ENCODE measurements at places on chromosomes 1 and 21.

GRCh38 chr1:41648844-41649243, 164.4 kb upstream of the EDN2 start:
- DNase-seq, result no peak

DNA sequence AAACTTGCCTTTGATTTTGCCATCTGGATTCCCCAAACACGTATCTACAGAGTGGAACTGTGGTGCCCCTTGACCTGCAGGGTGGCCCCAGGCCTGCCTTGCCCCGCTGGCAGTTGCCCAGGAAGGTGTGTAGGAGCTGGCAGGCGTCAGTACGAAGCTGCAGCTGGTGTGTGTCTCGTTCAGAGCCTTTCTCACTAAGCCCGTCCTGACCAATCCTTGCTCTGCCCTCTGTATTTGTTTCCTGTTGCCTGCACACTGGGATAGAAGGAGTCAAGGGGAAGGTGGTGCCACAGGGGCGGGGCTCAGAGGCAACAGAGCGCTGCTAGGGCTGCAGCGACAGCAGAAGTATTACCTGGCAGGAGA, 5.2 kb upstream of the VSIG8 start:
- no peak for DNase-seq

DNA sequence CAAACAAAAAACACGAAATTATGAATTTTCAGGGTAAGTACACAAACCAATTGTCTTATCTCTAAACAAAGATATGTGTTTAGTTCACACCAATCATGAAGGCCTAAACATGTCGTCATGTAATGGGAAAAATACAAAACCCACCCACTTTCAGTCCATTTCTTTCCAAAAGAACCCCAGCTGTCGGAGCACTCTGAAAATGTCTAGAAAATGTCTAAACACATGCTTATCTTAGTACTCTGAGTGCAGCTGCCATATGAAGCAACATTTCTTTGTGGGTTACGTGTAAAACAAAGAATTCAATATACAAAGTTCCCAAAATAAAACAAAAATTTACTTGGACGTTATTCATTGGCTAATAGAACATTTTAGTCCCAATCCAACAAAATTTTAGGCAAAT, 22.7 kb downstream of the SERBP1 start:
- no peak for DNase-seq

GRCh38 chr1:218867066-218867465, 306.6 kb upstream of the LYPLAL1 start:
- DNase-seq, result no peak

DNA sequence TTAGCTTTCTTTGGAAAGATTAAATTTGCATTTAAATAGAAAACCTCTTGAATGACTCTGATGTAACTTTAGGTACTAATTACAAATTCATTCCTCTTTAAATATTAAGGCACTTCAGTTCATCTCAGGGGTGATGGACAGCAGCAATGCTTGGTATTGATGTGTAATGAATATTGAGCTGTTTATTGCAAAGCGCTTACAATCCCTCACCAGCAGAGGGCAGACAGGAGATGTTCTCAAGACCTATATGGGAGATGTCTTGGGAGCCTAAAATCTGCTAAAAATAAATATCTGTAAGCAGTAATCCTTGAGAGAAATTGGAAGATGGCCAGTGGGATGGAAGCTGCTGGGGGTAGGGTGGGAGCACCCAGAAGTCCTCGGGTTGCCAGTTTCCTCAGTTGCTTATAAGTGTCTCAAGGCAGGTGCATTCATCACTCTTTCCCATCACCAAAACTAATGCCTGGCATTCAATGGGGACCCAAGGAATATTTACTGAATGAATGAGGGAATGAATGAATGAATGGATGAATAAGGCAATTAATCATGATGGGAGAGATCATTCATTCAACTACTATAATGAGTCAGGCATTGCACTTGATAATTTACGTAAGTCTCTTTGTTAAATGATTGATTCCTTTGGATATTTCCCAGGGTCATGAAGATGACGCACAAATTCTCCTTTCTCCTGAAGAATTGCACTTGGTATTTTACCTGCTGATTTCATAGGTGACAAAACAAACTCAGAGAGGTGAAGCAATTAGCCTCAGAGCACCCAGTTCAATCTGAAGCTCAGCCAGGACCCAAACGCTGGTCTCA, 2.3 kb downstream of the KLHDC8A start:
- no peak for DNase-seq

- no peak for DNase-seq
These were observed 9.9 kb downstream of the CHRNB2 start for GRCh38 chr1:154577346-154578057.

DNA sequence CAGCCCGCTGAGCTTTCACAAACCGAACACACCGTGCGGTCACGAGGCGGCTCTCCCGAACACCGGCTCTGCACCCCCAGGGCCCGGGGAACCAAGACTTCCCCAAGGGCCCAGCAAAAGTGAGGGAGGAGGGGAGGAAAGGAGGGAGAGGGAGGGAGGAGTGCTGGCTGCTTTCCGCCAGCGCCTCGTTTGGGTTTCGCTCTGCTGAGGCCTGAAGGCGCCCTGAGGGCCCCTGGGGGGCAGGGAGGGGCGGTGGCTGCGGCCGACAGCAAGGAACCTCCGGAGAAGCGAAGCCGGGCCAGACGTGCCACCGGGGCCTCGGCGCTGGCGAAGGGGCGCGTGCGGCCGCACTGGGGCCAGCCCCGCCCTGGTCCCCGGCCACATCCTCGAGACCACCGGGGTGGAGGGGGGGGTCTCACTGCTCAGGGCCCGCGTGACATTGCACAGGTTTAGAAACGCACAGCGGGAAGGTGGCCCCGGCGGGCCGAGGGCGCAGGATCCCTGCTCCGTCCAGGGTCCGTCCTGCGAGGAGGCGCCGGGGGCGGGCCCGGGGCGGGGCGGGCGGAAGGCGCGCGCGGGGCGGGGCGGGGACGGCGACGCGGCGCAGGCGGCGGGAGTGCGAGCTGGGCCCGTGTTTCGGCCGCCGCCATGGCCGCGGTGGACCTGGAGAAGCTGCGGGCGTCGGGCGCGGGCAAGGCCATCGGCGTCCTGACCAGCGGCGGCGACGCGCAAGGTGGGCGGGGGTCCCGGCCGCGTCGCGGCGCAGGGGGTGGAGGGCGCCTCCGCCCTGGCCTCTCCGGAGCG, at the start of gene PFKL:
Gene PFKL (plus strand): TSS at position 596 of the 804 bp plus-strand sequence. CDS start 53 bp downstream, at position 649.
- DNase-seq, result peak; percentile 69

GRCh38 chr1:1434824-1435105, 725 bp upstream of the VWA1 start:
- no peak for DNase-seq

- DNase-seq, result no peak
These were observed 11.4 kb upstream of the PHLDA3 start for GRCh38 chr1:201480231-201481003.

GRCh38 chr1:111706921-111707320, 32.3 kb downstream of the INKA2 start:
- no peak for DNase-seq

DNA sequence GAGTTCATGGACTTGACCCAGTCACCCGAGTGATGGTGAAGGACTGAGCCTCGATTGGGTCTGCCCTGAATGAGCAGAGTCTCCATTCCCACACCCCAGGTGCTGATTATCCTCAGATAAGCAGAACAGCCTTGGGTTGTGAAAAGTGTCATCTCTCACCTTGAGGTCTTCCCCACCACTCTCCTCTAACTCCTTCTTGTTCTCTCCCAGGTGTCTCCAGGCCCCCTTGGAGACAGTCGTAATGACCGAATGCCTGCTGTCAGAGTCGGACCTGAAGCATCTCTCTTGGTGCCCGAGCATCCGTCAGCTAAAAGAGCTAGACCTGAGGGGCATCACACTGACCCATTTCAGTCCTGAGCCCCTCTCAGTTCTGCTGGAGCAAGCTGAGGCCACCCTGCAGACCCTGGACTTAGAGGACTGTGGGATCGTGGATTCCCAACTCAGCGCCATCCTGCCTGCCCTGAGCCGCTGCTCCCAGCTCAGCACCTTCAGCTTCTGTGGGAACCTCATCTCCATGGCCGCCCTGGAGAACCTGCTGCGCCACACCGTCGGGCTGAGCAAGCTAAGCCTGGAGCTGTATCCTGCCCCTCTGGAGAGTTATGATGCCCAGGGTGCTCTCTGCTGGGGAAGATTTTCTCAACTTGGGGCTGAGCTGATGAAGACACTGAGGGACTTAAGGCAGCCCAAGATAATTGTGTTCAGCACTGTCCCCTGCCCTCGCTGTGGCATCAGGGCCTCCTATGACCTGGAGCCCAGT, 3.4 kb downstream of the PRAMEF12 start:
- DNase-seq, result no peak

- no peak for DNase-seq
These were observed 125.9 kb downstream of the PTPRC start for GRCh38 chr1:198764748-198765147.

DNA sequence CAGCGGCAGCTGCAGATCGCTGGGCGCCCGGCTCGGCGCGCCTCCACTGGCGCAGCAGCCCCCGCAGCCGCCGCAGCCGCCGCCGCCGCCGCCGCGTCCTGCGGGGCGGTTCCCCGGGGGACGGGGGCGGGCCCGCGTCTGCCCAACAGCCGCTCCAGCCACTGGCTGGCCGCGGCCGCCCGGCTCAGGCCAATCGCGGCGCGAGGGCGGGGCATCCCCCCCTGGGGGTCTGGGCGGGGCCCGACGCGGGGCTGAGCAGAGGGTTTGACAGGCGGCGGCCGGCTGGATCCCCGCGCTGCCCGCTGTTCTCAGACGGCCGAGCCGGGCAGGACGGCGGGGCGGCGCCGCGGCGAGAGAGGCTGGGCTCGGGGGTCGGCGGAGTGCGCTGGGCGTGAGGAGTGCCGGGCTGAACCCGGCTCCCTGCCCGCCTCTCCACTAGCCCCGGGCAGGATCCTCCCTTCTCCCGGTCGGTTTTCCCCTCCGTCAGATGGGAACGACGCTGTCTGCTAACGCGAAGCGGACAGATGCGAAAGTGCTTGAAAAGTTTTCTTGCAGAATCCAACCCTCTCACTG, at the start of gene GLIS1:
Gene GLIS1 (minus strand): TSS at position 56 of the 573 bp plus-strand sequence. CDS start 1,100 bp downstream, outside the sequence.
- DNase-seq, result peak; percentile 80

DNA sequence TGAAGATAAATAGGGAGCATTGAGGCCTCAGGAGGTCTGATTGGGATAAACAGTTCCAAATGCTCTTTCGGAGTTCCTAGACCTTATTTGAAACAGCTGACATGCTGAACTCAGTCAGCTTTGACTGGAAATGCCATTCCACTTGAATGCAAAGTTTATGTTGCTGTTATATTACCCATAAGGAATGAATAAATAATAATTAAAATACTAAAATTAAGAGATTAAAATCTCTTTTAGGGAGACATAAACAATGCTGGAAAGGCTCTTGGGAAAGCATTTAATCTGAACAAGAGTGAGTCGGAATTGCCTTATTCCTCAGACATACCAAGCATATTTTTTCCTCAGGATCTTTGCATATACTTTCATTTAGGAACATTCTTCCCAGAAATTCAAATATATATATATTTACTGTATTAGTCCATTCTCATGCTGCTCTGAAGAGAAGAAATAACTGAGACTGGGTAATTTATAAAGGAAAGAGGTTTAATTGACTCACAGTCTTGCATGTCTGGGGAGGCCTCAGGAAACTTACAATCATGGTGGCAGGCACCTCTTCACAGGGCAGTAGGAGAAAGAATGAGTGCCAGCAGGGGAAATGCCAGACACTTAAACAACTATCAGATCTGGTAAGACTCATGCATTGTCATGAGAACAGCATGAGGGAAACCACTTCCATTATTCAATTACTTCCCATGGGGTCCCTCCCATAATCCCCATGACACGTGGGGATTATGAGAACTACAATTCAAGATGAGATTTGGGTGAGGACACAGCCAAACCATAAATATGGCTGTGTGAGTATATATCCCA, 318.2 kb upstream of the PLXNA2 start:
- no peak for DNase-seq

GRCh38 chr1:245790441-245790840, 635.7 kb downstream of the KIF26B start:
- DNase-seq, result no peak

DNA sequence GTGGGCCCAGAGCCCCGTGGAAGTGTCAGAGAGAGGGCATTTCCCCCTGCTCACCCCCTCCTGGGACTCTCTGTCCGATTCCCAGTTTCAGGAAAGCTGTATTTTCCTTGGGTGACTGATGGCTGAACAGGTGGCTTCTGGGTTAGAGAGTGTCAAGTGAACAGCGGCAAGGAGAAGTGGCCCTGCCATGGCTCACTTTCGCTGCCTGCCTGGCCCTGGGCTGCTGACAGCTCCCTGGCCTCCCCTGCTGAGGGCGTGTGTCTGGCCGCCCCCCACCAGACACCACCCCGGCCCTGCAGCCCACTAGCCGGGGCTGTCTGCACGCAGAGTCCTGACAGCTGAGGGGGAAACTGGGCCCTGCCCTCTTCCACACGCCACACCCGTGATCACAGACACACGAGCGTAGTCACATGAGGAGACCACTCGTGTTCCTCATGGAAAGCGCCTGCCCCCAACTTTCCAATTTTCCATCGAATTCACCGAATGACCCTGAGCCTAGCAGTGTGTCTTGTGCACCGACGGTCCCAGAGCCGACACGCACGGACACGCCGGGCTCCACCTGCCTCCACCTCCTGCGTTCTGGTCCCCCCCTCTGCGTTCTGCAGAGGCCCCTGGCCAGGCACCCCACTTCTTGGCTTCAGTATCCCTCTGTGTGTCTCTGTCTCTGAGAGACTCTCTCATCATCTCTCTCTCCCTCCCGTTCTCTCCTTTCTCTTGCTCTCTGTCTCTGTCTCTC, 60.6 kb upstream of the CASZ1 start:
- DNase-seq, result no peak

- no peak for DNase-seq
These were observed 3.1 kb downstream of the ACAP3 start for GRCh38 chr1:1304331-1305299.

- DNase-seq, result no peak
These were observed 17.6 kb downstream of the PGBD2 start for GRCh38 chr1:248923352-248924338.

DNA sequence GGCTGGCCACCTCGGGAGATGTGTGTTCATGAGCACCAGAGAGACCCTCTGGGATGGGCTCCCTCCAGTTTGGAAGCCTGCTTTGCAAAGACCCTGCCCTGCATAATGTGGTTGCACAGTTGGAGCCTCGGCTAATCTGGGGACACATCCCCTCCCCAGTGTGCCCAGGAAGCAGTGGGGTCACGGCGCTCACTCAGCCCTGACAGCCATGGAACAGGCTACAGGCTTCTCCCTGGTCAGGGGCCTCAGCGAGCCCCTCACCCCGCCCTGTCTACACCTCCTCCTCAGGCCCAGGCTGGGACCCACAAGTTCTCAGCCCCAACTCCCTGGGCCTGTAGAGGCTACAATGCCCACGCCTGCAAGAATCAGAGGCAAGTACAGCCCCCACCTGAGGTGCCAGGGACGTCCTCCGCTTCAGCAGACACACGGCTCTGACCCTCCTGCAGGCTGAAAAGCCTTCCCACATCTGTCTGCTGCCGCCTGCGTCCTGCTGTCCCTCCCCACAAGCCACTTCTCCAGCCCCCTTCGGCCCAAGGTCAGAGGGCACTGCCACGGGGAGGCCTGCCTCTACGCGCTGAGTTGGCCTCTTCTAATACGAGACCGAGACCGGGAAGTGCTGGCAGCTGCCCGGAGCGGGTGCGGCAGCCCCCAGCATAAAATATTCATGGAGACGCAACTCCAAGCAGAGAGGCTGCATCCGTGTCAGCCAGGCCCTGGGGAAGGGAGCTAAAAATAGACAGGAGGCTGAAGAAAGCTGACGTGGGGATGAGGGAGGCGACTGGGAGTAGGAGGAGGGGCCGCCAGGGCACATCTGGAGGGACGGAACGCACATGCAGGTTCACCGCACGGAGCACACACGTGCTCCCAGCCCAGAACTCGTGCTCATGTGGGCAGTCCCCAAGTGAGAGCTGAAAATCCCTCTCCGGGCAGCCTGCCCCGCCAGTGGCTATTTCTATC, 15.2 kb upstream of the GPR153 start:
- DNase-seq, result no peak

All from activated naive CD4-positive, alpha-beta T cell treated with anti-CD3 and anti-CD28 coated beads, Interleukin-2, amount 50 U/mL, for 72 hours (primary cell).